ENCODE measurements at places on chromosomes 1 and 21. TPM values are rescaled to one million over a fixed set of nuclear protein-coding genes. Genes with fewer than 3 reads are reported as not detected.

DNA sequence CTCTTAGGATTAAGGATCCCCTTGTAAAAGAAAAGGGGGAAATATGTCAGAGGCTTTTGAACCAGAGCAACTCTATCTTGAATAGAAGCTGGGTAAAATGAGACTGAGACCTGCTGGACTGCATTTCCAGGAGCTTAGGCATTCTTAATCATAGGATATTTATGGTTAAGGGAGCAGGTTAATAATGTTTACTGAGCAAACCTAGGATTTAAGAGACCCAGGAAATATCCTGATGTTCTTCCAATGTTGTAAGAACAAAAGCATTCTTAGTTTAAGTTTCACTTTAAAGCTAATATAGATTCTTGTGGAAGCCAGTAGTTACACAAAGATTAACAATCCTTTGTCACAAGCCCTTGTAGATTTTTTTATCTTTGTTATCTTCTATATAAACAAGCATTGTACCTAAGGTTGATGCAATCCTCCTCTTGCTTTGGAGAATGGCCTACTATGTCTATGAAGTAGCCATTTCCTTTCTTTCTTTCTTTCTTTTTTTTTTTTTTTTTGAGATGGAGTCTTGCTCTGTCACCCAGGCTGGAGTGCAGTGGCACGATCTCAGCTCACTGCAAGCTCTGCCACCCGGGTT lies 570.2 kb upstream of the BEND5 start:
- no peak for DNase-seq

- no peak for DNase-seq
Observed at GRCh38 chr1:234845836-234846235, 235.9 kb upstream of the IRF2BP2 start.

TDRD5 gene
- total RNA-seq: 0.64 TPM

- no peak for DNase-seq
Observed at GRCh38 chr1:19762175-19762779, 37.4 kb downstream of the TMCO4 start.

DNA sequence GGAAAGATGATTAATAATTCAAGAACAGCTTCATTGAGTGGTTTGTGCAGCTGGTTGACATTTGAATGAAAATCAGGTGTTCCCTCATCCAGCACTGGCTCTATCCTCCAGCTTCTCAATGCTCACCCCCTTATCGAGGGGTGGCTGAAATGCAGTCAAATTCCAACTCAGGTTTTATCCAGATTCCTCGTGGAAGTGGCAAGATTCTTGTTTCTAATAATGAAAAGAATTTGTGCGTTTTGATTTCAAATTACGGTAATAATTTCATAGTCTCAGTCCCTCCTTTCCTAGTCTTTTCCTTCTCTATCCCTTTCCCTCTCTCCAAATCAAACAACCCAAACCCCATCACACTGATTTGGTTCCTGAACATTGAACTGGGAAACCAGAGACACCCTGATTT lies 3.1 kb downstream of the CNIH3 start:
- DNase-seq: no peak

GRCh38 chr21:18274370-18274769 lies 29.7 kb downstream of the CHODL start:
- DNase-seq: no peak

C1orf226 gene
- total RNA-seq: 3.1 TPM

- DNase-seq: no peak
Observed at GRCh38 chr1:181442181-181442525, 41.2 kb upstream of the CACNA1E start.

PIP5K1A gene
- total RNA-seq: 120 TPM

CFAP410 gene
- total RNA-seq: 26.4 TPM

CELA3B gene
- total RNA-seq: not detected
